ENCODE measurements at places on chromosomes 1 and 21. TPM values are rescaled to one million over a fixed set of nuclear protein-coding genes. Genes with fewer than 3 reads are reported as not detected.

Gene GJA5
- total RNA-seq = not detected

Gene LCE3E
- total RNA-seq = not detected

Gene C1orf74
- 3.0 TPM for total RNA-seq

Gene BMP8A
- total RNA-seq = not detected

Gene CLEC20A
- total RNA-seq = not detected

Gene LAD1
- total RNA-seq = not detected

Gene TMEM35B
- 29.6 TPM for total RNA-seq

Gene PTCH2
- 3.6 TPM for total RNA-seq

Gene ACOT11
- total RNA-seq = 0.58 TPM

Gene ACKR1
- total RNA-seq = not detected

Gene NBPF6
- not detected for total RNA-seq

Gene TAS1R2
- total RNA-seq = not detected

Gene ECE1
- 46.6 TPM for total RNA-seq

Gene ORC1
- total RNA-seq = 40.5 TPM

Gene LCE1D
- not detected for total RNA-seq

Gene CDC20
- 194 TPM for total RNA-seq

Gene FMN2
- not detected for total RNA-seq

Gene ITLN2
- total RNA-seq = not detected

Gene OLFM3
- total RNA-seq = not detected

Gene MATN1
- not detected for total RNA-seq

Gene HES3
- not detected for total RNA-seq

Gene CHRNB2
- not detected for total RNA-seq

Data from activated CD8-positive, alpha-beta memory T cell treated with anti-CD3 and anti-CD28 coated beads, Interleukin-2, amount 10 ng/mL, durations not matched to agents 7 days and 5 days (primary cell).